Fibroblast of the conjunctiva (primary cell): ENCODE measurements at places on chromosomes 11 and 22.

DNA sequence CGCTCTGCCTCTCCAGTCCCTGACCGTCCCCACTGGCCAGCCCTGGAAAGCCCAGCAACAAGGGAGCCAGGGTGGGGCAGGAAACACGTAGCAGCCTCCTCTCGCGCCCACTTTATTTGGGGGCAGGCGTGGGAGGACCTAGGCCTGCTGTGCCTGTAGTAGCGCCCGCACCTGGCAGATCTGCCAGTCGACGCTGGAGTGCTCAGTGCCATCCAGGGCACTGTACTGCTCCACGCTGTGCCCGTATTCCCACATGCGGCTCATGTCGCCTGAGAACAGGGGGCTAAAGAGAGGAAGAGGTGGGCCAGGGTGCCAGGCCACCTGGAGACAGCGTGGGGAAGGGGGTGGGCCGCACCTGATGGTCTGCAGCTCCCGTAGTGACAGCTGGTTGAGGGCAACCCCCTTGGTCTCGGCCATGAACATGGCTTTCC lies 17.0 kb upstream of the DRICH1 start:
- no peak for DNase-seq

DNA sequence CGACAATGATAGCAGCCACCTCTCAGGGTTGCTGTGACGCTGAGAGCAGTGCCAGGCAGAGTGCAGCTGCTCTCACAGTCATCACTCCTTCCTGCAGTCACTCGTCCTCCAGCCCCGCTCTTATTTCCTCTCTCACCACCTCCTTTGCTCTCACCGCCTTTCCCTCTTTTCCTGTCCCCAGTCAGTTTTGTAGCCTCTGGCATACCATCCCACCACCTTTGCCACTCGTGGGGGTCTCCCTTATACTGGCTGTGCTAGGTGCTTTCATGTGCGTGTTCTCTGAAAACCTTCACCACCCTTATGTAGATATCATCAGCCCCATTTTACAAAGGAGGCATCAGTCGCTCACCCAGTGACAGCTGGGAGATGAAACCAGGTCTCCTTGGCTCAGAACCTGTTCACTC lies 19.3 kb upstream of the ST3GAL4 start:
- DNase-seq: no peak

GRCh38 chr11:18802381-18803257 lies 11.0 kb upstream of the PTPN5 start:
- peak; percentile 71 for DNase-seq

DNA sequence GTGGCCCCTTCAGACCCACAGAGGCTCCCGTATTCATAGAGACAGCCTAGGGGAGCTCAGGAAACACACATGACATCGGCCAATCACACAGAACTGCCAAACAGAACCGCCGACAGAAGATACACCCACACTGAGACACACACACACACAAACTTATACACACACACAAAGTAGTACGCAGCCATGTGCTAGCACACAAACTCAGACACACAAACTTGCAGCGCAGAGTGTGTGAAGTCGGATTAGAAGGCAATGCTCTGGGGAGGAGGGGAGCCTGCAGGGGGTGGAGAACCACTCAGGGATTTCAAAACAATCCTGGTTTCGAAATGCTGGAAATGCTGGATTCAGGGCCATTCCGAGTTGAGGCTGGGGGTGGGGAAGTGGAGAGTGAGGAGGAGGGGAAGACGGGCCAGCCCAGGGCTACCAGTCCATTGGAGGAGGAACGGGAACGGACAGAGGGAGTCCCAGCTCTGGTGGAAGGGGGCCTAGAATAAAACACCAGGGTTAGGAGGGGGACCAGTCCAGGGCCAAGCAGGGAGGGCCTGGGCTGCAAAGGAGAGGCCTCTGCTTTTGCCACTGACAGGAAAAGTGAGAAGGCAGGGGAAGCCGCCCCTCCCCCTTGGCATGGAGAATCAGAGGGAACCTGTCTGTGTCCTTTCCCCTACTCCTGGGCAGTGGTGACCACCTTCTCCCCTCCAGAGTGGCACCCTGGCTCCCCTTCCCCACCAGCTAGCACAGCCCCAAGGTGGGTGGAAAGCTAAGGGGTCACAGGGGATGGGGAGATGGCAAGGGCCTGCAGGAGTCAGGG lies 4.4 kb downstream of the BCL9L start:
- DNase-seq: no peak

DNA sequence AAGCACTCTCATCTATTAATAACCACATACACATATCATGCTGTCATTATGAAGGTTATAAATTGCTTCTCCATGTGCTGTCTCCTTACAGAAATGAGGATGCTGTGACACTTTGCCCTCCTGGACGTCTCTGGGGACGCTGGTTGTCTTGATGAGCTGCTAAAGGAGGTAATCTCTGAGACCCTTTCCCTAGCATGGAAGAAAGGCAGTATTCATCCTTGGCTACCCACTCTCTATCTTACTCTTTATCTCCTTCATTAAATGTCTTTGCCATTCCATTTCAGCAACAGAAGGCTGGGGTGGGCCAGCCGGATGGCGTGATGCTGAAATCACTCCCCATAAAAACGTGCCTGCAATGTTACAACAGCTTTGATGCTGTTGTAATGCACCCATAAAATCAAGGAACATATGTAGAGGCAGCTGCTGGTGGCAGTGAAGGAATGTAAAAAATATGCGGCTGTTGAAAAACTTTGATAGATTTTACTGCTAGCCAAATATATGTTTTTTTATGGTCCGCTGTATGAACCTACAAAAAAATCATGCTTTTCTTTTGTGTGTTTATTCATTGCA lies 715.1 kb upstream of the API5 start:
- DNase-seq: no peak

- no peak for DNase-seq
These were observed 25.4 kb downstream of the ARFGAP3 start for GRCh38 chr22:42831712-42832111.

DNA sequence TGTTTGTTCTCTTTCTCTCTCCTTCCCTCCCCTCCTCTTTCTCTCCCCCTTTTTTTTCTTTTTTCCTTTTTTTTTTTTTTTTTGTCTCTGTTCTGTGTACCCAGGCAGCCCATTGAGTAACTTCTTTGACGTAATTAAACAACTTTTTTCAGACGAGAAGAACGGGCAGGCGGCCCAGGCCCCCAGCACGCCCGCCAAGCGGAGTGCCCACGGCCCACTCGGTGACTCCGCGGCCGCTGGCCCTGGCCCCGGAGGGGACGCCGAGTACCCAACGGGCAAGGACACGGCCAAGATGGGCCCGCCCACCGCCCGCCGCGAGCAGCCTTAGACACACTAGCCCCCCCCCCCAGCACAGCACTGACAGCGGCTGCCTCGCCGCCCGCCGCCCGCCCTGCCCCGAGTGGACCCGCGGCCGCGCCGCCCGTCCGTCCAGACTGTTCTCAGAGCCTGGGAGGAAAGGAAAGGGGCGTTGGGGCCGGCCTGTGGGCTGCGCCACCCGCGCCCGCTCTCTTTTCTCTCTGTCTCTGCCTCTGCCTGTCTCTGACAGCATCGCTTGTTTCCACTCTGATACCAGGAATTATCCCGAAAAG lies 26.1 kb downstream of the MOB2 start:
- DNase-seq: no peak

- DNase-seq: no peak
These were observed 19.4 kb downstream of the SDHD start for GRCh38 chr11:112106070-112106469.

DNA sequence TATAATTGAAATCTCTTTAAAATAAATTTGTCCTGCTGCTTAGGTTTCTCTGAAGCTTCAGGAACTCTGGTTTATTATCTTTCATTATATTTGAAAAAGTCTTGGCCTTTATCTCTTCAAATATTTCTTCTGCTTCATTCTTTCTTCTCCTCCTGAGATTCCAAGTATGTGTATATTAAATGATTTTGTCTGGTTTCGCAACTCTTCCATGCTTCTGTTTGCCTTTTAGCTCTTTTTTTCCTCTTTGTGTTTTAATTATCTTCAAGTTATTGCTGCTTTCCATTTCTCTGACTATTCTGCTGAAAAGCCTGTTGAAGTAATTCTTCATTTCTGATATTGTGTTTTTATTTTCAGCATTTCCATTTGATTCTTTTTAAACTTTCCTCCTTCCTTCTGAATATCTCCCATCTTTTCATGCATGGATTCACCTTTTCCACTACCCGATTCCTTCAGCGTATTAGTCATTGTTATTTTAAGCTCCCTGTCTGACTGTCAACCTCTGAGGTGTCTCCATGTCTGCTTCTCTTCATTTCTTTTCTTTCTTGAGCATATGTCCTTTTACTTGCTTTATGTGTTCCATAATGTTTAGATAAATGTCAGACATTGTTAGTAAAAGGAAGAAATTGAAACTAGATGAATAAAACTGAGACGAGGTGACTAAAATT lies 46.6 kb upstream of the CTSC start:
- DNase-seq: no peak

- no peak for DNase-seq
These were observed 831 bp downstream of the CD44 start for GRCh38 chr11:35139722-35140282.

- no peak for DNase-seq
These were observed 15.5 kb upstream of the MMP1 start for GRCh38 chr11:102813484-102813883.
